Activated CD4-positive, alpha-beta T cell treated with anti-CD3 and anti-CD28 coated beads, Interleukin-2, amount 10 ng/mL, durations not matched to agents 7 days and 5 days (primary cell): ENCODE measurements at places on chromosomes 3 and 15. TPM values are rescaled to one million over a fixed set of nuclear protein-coding genes. Genes with fewer than 3 reads are reported as not detected.
A peak's percentile ranks its signal among the peaks of the same experiment; 100 is the strongest.

DNA sequence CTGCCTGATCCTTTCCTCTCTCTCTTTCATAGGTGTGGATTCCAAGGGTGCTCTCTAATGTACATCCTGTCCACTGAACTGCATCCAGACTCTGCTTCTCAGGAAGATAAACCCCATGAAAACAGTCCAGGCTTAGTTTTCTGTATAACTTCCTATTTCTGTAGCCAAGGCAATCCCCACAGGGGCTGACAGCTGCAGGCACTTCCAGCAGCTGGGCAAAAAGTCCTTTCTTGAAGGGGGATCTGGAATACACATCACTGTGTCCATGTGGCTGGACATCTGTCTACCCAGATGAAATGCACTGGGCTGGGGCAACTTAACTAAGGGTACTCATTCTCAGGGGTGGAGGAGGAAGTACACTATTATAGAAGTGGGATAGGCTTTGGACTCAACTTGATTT, 72.2 kb downstream of the NR1D2 start:
- DNase-seq, result no peak

GRCh38 chr15:88894819-88895767, at the start of gene HAPLN3:
Gene HAPLN3, minus strand, starts transcription at chr15:88895544. Its CDS starts 8,246 bp downstream, at chr15:88887298.
- DNase-seq, result peak; percentile 68

GRCh38 chr3:115562636-115563267, 60.6 kb upstream of the GAP43 start:
- no peak for DNase-seq

- no peak for DNase-seq
Measured at GRCh38 chr3:46871222-46871621, 6.3 kb upstream of the PTH1R start.

DNA sequence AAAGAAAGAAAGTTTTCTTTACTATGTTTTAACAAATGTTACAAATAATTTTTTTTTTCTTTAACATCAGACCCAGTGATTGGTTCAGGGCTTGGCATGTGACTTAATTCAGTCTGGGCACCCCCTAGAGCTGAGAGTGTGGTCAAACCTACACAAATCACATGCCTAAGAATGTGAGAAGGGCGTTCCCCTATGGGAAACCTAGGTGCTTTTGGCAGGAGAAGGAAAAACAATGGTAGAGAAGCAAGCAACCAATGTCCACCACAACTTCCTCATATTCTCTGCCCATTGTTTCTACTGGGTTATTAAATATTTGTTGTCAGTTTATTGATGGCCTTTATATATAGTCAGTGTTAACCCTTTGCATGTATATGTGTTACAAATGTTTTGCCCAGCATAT, 21.4 kb upstream of the PIAS1 start:
- DNase-seq, result no peak

- no peak for DNase-seq
Measured at GRCh38 chr15:71758711-71759110, 51.6 kb upstream of the NR2E3 start.

DNA sequence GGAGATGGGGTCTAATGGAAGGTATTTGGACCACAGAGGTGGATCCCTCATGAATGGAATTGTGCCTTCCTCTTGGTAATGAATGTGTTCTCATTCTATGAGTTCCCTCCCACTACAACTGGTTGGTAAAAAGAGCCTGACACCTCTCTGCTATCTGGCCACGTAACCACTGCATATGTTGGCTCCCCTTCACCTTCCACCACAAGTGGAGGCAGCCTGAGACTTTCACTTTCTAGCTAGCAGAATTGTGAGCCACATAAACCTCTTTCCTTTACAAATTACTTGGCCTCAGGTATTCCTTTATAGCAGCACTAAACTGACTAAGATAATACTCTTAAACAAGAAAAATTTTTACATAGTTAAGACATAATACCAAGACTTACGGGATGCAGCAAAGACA, 155.3 kb downstream of the NR1I2 start:
- DNase-seq, result peak; percentile 69

DNA sequence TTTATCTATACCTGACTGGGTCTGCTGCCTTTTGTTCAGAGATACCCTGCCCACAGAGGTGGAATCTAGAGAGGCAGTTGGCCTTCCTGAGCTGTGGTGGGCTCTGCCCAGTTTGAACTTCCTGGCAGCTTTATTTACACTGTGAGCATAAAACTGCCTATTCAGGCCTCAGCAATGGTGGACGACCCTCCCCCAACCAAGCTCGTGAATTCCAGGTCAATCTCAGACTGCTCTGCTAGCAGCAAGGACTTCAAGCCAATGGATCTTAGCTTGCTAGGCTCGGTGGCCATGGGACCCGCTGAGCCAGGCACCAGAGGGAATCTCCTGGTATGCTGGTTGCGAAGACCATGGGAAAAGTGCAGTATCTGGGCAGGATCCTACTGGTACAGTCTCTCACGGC, 270.2 kb downstream of the CADM2 start:
- no peak for DNase-seq

GRCh38 chr15:58264053-58264971, 126.1 kb downstream of the AQP9 start:
- no peak for DNase-seq

DNA sequence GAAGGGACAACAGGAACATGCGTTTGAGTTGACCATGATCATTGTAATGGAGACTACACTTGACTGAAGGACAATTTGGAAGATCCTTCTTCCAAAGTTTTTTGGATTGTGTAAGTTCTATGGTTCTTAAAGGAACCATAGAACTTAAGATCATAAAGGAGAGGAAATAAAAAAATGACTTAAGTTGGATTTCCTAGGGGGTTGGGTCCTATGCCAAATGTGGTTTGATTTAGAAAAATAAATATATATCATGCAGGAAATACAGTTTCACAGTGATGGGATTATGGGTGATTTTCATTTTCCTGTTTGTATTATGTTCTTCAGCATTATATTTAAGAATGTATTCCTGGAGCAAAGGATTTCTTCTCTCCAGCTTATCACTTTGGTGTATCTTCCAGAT, 305.5 kb upstream of the DPH6 start:
- DNase-seq, result no peak

DNA sequence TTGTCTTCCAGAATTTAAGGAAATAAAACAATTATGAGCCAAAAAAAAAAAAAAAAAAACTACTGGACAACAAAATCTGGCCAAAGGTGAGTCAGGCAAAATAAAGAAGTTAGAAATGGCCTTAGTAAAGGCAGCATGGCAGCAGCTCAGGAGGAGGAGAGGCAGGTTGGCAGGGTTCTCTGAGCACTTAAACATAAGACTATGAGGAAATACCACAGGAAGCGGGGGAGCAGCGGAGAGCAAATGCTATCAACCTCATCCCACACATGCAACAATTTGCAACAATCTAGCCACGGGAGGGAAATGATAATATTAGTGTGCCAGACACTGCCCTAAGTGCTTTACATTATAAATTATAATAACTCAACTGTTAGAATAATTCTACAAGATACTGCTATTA, 247.3 kb upstream of the NSMCE3 start:
- no peak for DNase-seq

DNA sequence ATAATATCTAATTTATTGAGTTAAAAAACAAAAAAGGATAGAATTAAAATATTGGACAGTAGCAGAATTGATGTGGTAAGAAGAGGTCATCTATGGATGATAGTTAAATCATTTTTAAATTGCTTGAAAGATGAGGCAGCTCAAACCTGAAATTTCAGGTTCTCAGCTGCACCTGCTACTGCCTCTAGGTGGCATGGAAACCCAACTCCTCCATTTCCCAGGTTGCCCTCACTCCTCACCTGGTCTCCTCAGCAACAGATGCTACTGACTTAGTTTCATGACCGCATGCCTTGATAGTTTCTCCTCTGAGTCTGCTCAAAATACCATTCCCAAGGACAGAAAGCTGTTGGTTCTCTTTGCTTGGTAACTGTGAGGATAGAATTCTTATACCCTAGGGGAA, 148.1 kb downstream of the ABHD5 start:
- no peak for DNase-seq

DNA sequence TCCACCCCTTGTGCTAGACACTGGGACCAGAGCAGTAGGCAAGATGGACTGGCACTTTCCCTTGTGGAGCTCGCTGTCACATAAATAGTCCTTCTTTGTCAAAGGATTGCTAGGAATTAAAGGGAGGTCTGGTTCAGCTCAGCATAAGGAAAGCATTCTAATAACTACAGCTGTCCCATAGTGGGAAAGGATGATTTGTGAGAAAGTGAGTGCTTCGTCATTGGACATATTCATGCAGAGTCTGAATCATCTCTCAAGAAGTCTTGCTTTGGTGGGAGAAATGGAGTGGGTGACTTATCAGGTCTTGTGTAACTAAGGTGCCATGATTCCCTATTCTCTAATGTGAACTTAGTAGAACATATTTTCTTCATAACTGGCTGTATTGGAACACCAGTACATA, 14.7 kb downstream of the PPARG start:
- no peak for DNase-seq

Gene SHQ1
- 24.2 TPM for total RNA-seq
